ENCODE measurements at places on chromosomes 3 and 15.
A peak's percentile ranks its signal among the peaks of the same experiment; 100 is the strongest.

DNA sequence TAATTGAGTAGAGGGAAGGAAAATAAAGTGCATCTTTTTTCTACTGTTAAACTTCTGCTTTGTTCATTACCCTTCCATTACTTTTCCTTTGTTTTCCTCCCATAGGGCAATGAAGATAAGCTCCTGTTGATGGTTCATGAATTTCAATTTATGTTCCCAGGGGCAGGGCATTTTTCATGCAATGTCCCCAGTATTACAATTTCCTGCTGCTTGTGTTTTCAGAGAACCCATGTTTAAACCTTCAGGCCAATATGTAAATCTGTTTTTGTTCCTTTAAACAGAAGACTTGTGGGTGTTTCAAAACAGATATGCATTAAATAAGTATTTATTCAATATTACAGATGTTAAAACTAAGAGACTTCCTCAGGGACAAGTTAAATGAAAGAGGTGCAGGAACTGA, 834.5 kb downstream of the ZPLD1 start:
- DNase-seq, result no peak

GRCh38 chr15:89130201-89130600, 41.9 kb downstream of the ABHD2 start:
- no peak for DNase-seq

DNA sequence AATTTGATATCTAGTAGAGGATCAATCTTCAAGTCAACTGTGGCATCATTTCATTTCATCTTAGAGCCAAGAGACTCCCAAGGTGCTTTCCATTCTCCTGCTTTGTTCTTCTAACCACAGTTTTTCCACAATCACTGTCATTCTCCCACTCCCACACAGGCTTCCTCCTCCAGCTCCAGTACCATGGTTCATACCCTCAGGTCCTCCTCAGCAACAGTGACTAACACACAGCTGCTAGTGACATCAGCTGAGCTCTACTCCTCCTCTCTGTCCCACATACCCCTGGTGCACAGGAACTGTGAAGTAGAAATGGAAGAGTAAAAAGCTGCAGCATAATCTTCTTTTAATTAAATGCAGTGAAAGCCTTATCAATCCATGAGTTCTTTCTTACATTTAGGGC, 200.2 kb upstream of the DPH6 start:
- DNase-seq, result no peak

DNA sequence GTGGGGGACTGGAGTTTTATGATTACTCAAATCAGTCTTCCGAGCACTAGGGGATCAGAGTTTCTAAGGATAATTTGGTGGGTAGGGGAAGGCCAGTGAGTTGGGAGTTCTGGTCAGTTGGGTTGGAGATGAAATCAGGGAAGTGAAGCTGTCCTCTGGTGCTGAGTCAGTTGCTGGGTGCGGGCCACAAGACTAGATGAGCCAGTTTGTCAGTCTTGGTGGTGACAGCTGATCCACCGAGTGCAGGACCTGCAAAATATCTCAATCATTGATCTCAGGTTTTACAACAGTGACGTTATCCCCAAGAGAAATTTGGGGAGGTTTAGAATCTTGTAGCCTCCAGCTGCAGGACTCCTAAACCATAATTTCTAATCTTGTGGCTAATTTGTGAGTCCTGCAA, 249.4 kb downstream of the FAM43A start:
- DNase-seq, result no peak

- DNase-seq, result no peak
These were observed 60.4 kb upstream of the SLITRK3 start for GRCh38 chr3:165256554-165257065.

- no peak for DNase-seq
These were observed 43.8 kb downstream of the IL5RA start for GRCh38 chr3:3066378-3066777.

GRCh38 chr3:171704002-171704401, 106.3 kb downstream of the PLD1 start:
- DNase-seq, result peak; percentile 15

GRCh38 chr15:61474796-61475195, 245.7 kb upstream of the RORA start:
- DNase-seq, result no peak

- DNase-seq, result no peak
These were observed 90.8 kb upstream of the CMC1 start for GRCh38 chr3:28150465-28151206.

- no peak for DNase-seq
These were observed 289.2 kb downstream of the CTNNB1 start for GRCh38 chr3:41488501-41488900.

- no peak for DNase-seq
These were observed 81.5 kb downstream of the SLC25A26 start for GRCh38 chr3:66302288-66302687.

DNA sequence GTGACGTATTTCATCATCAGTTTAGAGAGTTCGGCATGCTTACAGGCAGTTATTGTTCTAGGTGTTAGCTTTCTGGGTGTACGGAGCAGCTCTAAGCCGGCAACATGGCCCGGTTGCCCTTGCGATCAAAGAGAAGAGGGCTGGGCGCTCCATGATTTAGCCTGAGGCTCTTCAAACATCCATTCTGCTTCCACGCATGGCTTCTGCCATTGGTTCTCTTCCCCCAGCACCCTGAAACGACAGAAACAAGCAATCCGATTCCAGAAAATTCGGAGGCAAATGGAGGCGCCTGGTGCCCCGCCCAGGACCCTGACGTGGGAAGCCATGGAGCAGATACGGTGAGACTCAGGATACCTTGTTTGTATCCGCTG, 574 bp downstream of the NGRN start:
- no peak for DNase-seq

DNA sequence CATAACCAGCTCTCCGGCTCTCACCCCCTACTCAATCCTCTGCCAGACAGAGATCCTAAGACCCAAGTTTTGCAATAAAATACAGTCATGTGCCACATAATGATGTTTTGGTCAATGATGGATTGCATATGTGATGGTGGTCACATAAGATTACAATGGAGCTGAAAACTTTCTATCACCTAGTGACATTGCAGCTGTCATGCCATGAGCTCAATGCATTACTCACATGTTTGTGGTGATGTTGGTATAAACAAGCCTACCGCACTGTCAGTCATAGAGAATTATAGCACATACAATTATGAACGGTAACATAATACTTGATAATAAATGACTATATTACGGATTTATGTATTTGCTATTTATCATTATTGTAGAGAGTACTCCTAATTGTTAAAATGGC, 26.9 kb upstream of the SAMMSON start:
- DNase-seq, result no peak

DNA sequence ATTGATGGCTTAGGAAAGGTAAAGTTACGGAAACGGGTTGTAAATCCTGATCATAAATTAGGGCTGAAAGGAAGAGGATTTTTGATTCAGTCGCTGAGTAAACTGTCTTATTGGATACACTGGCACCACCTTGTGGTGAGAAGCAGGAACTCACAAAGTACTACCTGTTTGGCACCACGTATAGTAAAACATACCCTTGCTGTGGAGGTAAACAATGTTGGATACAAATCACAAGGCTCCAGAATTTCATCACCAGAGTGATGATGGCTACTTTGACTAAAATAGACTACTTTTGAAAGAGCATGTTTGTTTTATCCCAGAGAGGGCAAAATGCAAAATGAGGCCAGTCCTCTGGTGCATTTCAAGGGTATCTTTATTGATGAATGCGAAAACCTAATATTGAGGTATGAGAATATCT, 216.9 kb downstream of the IGSF11 start:
- DNase-seq, result peak; percentile 67

DNA sequence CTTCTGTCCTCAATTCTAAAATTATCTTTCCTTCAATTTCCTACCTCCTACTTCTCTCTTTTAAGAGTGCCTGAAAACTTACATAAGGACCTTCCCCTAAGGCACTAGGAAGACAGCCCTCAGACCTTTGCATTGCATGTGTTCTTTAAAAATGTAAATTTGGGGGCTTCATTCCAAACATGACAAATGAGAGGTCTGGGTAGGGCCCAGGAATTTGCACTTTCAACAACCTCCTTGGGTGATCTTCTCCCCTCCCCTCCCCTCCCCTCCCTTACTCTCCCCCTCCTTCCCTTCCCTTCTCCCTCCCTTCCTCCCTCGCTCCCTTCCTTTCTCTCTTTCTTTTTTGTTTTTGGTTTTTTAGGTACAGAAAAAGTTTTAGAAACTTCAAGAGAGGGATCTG, 18.7 kb downstream of the USF3 start:
- DNase-seq, result no peak

- DNase-seq, result no peak
These were observed 5.1 kb downstream of the EPHB3 start for GRCh38 chr3:184566441-184567414.

DNA sequence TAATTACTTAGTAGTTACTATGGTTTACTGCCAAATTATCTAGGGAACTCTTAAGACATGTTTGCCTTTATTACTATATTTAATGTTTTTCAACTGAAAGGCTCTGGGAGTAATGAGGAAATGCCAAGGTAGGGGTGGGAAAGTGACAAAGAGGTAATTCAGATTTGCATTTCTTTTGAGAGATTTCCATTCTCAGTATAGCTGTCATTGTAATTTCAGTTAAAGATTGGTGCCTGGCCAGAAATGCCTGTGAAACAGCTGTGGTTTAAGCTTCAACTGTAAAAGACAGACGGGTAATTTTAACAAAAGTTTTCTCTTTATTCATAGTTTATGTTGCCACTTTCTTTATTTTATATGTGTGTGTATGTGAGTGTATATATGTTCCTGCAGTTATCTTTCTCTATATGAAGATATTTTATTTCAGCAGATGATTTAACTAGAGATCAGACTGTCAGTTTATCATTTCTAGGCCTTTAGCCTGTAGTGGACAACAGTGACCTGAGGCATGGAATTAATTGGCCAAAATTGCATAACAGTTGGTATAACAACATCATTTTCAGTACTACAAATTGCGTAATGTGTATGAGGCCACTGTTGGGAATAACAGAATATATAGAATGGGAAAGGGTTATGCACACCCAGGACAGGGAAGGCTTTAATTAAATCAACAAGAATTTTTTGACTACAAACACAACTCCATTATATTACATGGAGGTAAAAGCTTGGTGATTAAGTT, 119.0 kb downstream of the BBX start:
- DNase-seq, result no peak

DNA sequence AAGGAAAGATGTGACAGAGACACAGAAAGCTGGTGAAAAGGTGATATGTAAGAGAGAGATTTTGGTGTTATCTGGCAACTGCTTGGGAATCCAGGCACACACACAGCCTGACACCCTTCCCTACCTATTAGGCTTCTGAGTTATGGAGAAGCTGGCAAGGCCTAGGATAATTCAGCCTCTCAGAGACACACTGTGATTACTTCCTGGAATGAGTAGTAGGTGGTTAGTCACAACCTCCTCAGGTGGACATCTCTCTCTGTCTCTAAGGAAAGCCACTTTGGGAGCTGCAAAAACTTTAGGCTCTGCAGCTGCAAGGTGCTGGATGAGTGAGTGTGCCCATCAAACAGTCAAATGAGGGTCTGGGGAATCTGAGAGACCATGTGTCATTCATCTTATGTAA, 201.9 kb downstream of the PDCD6IP start:
- no peak for DNase-seq

- DNase-seq, result peak; percentile 1
These were observed 117.6 kb upstream of the EIF1B start for GRCh38 chr3:40191850-40192448.

GRCh38 chr3:111971533-111972130, 7.2 kb upstream of the ABHD10 start:
- no peak for DNase-seq

GRCh38 chr3:33915796-33916546, 117.5 kb downstream of the PDCD6IP start:
- no peak for DNase-seq

DNA sequence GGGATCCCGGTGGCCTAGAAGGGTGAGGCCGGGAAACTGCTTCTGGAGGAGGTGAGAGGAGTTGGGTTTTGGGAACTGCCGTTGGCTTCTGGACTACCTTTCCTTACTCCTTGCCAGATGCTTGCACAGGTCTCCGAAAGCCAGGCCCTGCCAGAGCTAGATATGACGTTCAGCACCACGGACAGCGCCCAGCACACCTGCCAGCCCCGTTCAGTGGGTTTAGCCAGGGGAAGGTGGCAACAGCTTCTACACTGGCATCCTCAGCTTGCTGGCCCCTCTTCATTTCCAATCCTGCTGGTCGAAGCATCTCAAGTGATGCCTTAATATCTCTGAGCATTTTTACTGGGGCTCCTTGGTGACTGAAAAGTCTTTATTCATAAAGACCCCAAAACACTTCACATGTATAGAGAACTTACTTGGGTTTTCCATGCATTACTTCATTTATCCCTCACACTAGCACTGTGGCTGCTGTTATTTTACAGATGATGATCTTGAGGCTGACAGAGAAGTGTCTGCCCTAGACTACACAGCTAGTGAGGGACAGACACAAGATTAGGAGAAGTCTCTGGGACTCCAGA, 21.9 kb downstream of the HCN4 start:
- no peak for DNase-seq

GRCh38 chr3:150589759-150590158, 13.4 kb upstream of the SELENOT start:
- DNase-seq, result no peak

DNA sequence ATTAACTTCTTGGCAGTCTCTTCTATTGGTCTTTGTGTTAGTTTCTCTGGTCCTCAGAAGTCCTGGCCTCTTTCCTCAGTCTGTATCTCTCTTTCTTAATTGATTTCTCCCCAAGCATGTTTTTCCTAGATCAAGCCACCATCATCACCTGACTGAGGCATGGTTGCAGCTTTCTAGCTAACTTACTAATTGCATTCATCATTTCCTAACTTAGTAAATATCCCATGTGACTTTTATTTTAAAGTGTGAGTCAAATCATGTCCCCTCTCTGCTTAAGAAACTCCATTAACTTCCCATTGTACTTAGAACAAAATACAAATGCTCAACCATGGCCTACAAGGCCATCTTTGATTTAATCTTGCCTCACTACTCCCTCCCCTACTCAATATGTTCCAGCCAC, 135.4 kb upstream of the FRMD4B start:
- DNase-seq, result no peak

DNA sequence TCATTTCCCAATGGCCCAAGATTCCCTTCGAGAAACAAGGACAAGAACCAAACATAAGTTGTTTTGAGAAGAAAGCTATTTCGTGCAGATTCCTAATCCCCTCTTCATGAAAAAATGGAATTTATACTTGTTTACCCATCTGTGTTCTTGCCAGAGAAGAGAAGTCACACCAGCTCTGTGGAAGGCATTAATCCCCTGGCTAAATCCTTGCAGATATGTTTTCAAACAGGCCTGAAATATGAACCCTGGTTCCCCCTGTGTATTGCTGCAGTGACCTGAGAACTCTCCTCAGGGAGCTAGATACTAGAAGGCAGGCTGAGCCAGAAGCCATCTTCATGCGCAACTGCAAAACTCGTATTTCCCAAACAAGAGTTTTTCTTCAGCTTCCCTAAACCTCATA, 337.7 kb downstream of the NEK10 start:
- DNase-seq, result no peak

DNA sequence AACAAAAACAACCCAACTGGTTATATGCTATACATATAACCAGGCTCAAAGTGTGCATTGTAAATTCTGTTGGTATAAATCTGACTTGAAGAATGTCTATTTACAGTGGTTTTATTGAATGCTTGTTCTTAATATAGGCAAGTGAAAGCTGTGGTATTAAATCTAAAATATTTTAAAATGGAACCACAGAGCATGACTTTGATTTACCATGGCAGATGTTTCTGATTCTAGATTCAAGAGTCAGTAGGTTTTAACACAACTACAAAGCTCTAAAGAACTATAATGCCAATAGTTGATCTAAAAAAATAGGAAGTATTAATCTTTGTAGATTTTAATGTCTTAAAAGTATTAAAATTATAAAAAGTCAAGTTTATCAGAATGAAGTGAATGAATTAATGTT, 141.9 kb upstream of the PLSCR5 start:
- DNase-seq, result no peak

Measured in NCI-H1694 treated with DMSO at 0.1 percent for 48 hours (cell line).